ENCODE measurements at places on chromosomes 2 and 18.

- no peak for DNase-seq
Observed at GRCh38 chr2:136325844-136326331, 207.9 kb upstream of the CXCR4 start.

GRCh38 chr2:104701411-104701911 lies 152.5 kb upstream of the POU3F3 start:
- DNase-seq = no peak

GRCh38 chr2:20207051-20207450 lies 17.9 kb downstream of the SDC1 start:
- DNase-seq = no peak

DNA sequence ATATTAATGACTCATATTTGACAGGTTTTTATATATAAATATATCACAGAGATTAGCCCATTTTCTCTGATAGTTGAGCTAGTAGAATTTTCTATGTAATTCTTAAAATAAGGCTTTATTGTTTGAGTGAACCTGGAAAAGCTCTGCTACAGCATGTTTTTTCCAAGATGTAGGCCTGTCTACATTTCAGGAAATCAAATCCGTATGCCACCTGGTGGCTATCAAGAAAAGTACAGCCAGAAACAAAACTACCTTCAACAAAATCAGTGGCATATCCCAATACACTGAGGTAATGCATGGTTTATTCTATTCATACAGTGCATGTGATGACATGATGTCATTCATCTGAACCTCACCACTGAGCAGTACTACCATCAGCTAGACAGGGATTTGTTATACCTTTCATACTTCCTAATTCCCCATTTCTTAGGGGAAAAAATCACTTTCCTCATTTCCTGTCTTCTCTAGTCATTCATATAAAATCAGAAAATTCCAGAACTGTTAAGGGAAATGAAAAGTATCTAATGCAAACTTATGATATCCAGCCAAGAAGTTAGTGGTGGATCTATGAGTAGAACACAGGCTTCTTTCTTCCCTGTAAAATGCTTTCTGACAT lies 310.4 kb upstream of the SYT4 start:
- peak; percentile 45 for DNase-seq

GRCh38 chr18:79283131-79283810 lies 112.5 kb upstream of the NFATC1 start:
- no peak for DNase-seq

GRCh38 chr2:10139536-10139935 lies 17.0 kb downstream of the RRM2 start:
- DNase-seq = no peak

GRCh38 chr2:59604123-59604522 lies 949.3 kb downstream of the BCL11A start:
- DNase-seq = no peak

- no peak for DNase-seq
Observed at GRCh38 chr2:241855888-241856422, 2.7 kb downstream of the PDCD1 start.

DNA sequence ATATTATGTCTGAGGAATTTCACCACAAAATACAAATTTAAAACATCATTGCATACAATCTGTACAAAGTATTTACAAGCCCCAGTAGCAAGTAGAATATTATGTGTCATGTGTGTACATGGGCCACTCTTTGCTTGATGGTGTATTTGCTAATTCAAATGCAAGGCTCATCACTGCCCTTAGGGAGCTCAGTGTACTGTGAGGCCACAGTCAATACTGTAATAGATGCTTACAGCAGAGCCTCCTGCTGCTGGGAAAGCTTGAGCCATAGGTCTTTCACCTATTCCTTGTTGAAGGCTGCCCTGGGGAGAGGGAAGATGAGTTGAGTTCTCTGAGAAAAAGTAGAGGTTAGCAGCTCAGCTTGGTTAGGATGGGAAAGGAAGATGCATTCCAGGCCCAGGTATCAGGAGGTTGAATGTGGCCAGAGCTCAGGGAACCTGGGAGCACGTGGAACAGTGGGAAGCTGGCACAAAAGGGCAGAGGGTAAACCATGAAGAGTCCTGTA lies 189.6 kb downstream of the LRP1B start:
- no peak for DNase-seq

GRCh38 chr2:209425471-209426071 lies 1.7 kb downstream of the MAP2 start:
- DNase-seq = peak; percentile 43

GRCh38 chr2:223956300-223956699 lies 963 bp upstream of the MRPL44 start:
- no peak for DNase-seq

- DNase-seq = peak; percentile 52
Observed at GRCh38 chr18:58180738-58181353, 136.8 kb downstream of the NEDD4L start.

DNA sequence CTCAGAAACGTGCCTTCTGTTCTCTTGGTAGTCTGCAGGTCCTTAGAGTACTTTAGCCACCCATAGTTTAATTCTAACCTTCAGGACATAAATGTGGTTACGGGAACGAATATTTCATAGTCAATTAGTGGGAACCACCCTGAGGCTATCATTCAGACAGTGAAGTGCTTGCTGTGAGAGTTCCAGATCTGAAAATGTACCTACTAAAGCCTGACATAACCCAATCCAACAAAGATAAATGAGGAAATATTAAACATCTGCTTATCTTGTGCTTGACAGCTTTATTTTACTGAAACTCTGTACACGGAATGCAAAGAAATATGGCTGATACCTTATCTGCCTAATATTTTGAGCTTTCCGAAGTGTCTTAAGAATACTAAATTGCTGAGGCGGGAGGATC lies 43.0 kb downstream of the RAB27B start:
- no peak for DNase-seq

DNA sequence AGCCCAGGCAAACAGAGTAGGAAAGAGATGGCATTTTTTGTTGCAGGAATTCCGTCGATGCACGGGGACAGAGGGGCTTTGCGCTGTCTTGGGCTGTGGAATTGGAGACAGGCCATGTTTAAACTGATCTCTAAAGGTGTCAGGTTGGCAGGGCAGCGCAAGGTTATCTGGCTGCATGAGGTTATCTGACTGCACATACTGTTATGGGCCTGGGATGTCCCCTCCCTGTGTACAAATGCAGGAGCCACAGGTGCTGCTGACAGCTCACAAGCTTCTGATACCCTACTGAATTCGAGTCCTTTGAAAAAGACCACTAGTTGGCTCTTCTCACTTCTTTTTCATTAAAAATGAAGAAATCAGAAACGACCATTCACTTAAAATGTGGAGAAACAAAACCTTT lies 255.4 kb downstream of the PLCL1 start:
- no peak for DNase-seq

- DNase-seq = peak; percentile 17
Observed at GRCh38 chr18:31424383-31424988, 23.1 kb upstream of the DSG3 start.

GRCh38 chr2:51387235-51387634 lies 355.3 kb upstream of the NRXN1 start:
- peak; percentile 90 for DNase-seq

GRCh38 chr2:11420190-11420589 lies 45.8 kb downstream of the E2F6 start:
- DNase-seq = no peak

DNA sequence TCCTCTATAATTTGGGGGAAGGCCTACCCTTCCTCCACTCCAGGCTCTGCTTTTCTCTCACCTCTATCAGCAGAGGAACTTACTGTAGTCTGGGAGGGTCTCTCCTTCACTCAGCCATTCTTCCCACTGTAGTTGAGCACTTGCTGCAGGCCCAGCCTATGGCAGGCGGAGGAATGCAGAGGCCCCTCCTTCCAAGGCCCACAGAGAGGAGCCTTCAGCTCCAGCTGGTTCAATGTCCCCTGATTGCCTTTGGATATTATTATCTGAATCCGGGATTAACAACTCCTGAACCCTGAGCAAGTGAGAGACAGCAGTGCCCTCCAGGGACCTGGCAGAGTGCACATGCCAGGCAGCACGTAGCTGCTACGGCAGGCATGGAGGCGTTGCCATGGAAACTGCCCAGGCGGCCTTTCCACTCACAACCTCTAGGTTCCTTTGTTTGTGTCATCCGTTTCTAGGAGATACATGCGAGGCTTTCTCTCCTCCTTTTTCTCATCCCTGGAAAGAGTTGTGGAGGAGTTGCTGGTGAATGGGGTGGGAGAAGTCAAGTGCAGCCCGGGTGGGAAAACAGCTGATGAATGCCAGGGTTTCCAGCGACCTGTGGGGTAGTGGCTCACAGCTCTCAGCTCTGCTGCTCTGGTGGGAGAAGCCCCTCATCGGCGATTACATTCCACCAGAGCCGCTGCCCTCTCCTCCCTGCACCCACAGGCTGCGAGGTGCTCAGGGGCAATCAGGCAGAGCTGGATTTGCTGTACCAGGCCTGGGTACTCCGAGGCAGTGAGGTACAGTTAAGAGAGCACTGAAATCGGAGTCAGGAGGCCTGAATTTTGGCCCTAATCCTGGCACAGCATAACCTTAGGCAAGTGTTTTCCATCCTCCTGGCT lies 55.3 kb upstream of the HK2 start:
- peak; percentile 77 for DNase-seq

DNA sequence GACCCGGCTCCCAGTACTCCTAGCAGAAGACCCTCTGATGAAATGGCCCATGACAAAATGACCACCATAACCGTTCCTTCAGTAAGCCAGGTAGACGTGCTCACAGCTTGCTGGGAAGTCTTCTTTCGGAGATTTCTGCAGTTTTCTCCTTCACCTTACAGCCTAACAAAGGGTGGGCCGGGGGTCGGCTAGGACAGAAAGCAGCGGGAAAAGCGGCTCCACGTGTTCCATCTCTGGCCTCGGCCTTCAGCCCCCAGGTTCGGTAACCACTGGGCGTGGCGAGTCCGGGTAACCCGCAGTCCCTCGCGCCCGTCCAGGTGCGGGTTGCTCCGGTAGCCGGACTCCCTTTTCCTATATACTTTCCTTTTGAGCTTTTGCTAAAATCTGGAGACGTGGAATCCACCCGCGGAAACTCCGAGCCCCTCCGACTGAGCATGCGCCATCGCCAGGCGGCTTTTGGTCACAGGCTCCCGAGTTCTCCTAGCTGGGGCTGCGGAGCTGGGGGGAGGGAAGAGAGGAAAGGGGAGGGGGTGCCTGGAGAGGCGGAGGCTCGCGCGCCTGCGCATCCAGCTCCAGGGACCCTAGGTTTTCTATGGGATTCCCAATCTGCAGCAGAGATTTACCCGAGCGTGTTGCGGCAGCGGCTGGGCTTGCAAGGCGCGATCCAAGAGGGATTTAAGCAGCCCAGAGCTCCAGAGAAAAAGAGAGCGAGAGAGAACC lies at the start of gene VSNL1:
Gene VSNL1 (plus strand): TSS at position 604 of the 720 bp plus-strand sequence. CDS start 51,379 bp downstream, outside the sequence.
- DNase-seq = peak; percentile 87

DNA sequence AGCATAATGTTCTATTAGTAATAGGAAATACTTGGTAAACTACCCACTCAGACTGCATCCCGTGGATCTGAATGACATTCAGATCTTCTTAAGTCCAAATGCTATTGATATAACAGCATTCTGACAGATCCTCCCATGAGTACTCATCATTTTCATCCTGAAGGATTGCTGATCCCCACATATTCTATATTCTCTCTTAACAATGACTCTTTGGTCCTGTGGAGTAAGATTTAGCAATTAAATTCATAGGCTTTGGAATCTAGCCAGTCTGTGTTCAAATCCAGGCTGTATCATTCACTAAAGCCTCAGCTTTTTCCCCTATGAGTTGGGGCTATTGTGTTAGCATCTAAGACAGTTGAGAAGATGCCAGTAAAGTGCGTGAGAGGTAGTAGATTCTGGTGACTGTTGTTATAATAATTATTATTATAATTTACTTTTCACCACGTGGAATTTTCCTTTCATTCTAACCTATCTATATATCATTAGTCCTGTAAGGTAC lies 591.3 kb upstream of the SYT4 start:
- DNase-seq = no peak

DNA sequence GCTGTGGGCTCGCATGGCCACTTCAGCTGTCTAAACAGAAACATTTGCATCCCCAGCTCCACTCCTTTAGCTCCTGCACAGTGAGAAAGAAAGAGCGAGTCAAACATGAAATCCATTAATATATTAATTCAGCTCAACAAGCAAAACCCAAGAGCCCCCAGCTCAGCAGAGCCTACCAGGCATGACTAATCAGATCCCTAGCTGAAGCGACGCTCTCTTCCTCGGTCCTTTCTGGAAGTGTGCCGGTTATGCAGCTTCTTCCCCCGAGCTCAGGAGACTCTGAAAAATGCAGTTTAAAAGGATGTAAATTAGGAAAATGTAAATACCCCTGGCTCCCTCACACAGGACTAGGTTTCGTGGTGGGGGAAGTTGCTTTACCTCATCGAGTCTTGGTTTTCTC lies 221.5 kb downstream of the ANKRD30B start:
- peak; percentile 52 for DNase-seq

DNA sequence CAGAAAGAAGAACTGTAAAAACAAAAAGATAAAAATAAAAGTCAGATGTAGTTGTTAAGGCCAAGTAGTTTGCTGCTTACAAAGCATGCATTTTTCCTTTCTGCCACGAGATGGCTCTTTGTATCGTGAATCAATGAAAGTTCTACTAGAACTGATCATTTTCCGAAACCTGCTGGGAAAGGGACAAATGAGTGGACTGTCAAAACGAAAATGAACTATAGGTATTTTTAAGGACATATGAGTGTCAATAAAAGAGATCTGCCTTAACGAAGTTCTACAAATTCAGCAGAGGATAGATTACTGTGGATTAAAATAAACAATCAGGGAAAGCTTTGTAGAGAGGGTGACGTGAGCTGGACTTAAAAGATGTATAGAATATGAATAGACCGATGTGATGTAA lies 15.0 kb upstream of the ELOA2 start:
- peak; percentile 51 for DNase-seq

GRCh38 chr2:137449454-137449853 lies 514.8 kb upstream of the HNMT start:
- DNase-seq = no peak

DNA sequence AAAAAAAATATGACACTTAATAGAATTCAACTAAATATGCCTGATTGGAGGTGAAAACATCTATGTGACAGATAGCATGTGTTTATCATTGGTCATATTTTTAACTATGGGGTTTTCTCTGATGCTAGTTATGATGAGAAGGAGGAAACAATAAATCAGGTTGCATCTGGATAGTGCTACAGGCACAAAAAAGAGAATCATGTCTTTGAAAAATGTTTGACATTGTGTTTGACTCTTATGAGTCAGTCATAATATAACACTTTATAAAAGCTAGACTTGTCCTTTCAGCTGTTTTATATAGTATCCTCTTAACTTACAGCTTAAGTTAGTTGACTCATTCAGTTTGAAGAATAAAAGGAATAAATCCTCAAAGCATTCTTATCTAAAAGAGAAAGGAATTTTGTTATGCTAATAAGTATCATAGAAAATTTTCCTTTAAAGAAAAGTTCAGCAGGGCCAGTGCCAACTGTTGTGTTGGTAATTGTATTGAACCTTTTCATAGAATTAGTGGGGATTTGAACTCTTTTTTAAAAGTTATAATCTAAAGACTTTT lies 78.4 kb upstream of the UBXN4 start:
- DNase-seq = no peak

DNA sequence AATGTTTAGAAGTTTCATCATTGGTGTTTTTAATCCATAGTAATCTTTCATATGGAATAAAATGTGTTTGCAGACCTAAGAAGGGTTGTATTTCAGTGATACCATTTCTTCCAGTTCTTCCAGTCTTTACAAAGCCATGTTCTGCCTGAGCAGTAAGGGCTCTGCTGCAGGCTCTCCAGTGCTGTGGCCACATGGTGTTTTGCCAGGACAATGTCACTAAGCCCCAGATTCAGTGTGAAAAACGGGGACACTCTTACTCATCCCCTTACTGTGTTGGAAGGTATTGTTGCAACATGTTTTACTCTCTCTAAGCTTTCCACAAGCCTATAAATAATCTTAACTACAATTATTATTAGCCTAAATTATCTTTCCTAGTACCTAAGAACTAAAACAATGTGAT lies 481.4 kb upstream of the CDH7 start:
- no peak for DNase-seq
